GM12864 (cell line): ENCODE measurements at places on chromosomes 4 and X.

DNA sequence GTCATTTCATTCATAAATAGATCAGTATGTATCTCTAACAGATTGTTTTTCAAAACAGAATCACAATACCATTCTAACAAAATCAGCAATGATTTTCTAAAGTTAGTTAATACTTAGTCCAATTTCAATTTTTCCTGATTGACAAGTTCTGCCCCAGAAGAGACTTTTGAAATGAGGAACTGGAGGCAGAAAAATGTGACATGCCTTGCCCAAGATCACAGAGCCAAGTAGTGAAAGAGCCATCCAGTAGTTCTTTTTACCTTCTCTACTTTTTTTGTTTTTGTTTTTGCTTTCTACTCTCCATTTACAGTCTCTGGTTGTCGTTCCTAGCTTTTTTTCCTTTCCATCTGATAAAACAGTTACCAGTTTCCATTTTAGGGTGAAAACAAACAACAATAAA lies 129.3 kb upstream of the TMEM164 start:
- no peak for DNase-seq

DNA sequence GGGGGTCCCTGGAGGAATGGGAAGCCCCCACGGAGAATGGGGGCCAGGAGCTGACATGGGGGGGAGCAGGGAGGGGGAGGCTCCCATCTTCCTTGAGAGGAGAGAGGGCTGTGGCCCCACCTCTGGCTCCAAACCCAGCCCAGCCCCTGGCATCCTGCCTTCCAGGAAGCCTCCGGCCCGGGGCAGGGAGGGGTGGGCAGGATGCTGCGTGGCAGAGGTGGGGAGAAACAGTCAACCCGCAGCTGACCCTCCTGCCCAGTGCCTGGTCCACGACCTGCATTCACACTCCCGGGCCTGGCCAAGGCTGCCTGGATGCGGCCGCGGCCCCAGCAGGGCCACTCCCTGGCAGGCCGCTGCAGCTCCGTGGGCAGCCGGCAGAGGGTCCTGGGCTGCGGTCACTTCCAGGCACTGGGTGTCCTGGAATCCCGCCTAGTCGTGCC lies 39.0 kb downstream of the CPLX1 start:
- DNase-seq, result no peak

DNA sequence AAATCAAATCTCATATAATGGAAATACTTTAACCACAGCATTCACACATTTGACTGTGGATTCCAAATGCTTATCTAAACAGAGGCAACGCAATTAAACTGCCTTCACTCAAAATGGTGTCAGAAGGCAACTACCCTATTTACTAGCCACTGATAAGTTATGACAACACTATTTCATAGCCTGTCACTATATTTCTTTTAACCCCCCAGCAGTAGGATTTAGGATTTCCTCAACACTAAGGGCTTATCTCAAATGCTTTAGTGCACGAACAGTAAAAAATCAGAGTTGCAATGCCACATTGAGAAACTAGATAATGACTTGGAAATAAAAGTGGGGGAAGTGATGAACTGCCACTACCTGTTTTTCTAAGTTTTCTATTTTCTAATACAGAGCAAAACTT lies 66.7 kb downstream of the DHX15 start:
- DNase-seq, result no peak

GRCh38 chr4:139314047-139314800 lies 11.9 kb upstream of the NDUFC1 start:
- no peak for DNase-seq

- no peak for DNase-seq
Observed at GRCh38 chr4:6272863-6273660, 3.4 kb downstream of the WFS1 start.

DNA sequence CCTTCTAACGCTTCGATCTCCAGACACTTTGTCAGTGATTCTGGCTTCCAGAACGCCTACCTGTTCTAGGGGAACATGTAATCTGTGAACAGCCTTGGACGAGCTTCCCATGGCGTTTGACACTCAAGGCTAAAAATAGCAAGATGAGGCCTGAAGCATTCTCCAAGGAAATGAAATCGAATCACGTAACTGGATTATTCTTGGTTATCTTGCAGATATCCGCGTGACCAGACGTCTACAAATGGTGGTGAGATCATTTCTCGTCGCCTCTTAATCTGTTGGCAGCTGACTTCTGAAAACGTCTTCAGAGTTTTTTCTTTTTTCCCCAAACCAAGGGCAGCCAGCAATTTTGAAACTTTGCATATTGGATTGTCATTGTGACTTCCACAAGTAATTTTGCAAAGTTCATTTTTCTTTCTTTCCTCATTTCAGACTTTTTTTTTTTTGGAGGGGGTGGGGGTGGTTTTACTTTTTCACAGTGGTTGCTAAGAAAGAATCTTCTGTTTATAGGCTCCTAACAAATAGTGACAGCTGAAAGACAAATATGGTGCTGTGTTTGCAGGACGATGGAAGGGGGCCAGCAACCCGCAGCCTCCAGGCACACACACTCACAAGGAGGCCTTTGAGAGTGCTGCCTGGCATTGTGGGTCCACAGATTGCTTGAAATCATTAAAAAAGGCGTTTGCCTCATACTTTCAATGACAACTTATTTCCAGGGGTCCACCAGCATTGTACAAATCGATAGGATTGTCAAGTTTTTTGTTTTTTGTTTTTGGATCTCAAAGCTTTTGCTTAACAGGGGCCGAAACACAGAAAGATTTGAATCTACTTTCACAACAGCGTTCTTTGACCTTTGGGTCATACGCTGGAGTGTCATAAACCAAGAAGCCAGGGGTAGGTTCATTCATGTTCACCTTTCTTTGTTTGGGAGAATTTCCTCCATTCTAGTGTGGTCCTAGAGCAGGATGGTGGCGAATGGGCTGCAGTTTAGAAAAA lies 32.4 kb upstream of the PDLIM3 start:
- no peak for DNase-seq

DNA sequence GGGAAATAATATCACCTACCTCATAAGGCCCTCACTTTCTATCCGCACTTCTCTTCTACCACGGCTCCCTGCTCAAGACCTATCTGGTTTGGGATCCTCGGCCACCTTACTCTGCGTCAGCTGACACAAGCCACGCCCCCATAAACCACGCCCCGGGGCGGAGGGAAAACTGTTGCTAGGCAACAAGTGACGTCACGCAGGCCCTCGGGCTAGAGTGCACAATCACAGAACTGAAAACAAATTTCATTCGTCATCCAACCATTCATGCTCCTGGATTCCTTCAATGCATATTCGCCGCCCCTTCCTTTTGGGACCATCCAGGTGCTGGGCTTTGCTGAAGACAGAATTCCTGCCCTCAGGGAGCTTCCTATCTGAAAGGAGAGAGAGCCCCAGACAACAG lies 66.3 kb downstream of the SMC1A start:
- no peak for DNase-seq
